PC-3 (cell line): ENCODE measurements at places on chromosomes 12 and 14. TPM values are rescaled to one million over a fixed set of nuclear protein-coding genes. Genes with fewer than 3 reads are reported as not detected.

Gene NTS
- total RNA-seq, result not detected in 2 replicates

DNA sequence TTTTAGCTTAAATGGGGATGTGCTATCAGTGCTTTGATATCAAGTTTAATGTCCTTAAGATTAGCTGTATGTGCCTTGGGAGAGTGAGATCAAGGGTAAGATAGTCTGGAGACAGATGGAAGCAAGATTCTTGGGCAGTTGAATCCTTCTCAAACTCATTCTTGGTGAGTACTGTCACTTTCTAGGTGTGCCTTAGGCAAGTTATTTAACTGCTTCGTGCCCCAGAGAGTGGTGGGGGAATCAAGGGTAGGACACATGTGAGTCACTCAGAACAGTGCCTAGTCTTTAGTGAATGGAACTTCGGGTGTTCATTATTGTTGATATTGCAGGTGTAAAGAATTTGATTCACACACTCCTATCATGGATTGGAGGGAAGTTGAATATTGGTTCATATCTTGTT is 803.7 kb downstream of the DIO2 start:
- DNase-seq, result peak; percentile 35

- peak; percentile 66 for DNase-seq
These were observed 47.9 kb downstream of the GALC start for GRCh38 chr14:87944987-87945604.

DNA sequence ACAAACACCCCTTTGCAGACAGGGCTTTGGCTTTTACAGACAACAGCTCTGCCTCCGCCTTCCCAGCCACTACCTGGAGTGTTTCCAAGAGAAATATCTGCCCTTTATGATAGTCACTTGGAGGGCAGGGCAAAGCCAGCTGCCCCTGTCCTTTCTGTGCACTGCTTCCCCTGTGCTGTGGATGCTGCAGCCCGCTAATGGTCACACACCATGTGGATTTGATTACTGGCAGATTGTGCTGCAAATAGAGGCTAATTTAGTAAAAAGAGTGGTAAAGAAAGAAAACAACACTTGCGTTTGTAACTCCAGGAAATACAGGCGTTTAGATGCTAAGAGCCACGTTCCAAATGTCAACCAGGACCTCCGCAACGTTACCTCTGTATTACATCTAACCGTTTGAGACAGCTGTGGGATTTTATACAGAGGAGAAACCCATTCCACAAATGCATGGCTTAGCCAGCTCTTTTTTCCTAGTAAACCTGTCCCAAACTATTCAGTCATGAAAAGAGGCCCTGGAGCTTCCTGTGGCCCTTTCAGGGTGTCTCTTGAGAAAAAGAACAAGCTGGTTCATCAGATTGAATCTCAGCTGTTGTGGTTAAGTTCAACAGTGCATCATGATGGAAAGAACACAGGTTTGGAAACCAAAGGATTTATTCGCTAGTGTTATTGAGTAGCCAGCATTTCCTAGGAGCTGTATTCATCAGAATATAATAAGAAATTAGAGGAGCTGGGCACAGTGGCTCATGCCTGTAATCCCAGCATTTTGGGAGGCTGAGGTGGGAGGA is 30.1 kb upstream of the PWP1 start:
- DNase-seq, result no peak

- no peak for DNase-seq
These were observed 83.6 kb upstream of the DDHD1 start for GRCh38 chr14:53236708-53237107.
